ENCODE measurements at places on chromosomes 7 and 10.

- DNase-seq = no peak
Measured at GRCh38 chr10:9510626-9511025, 1456.1 kb downstream of the GATA3 start.

- DNase-seq = no peak
Measured at GRCh38 chr10:121600611-121601010, 2.4 kb upstream of the FGFR2 start.

GRCh38 chr10:8056378-8056777 is 1.9 kb downstream of the GATA3 start:
- no peak for DNase-seq

DNA sequence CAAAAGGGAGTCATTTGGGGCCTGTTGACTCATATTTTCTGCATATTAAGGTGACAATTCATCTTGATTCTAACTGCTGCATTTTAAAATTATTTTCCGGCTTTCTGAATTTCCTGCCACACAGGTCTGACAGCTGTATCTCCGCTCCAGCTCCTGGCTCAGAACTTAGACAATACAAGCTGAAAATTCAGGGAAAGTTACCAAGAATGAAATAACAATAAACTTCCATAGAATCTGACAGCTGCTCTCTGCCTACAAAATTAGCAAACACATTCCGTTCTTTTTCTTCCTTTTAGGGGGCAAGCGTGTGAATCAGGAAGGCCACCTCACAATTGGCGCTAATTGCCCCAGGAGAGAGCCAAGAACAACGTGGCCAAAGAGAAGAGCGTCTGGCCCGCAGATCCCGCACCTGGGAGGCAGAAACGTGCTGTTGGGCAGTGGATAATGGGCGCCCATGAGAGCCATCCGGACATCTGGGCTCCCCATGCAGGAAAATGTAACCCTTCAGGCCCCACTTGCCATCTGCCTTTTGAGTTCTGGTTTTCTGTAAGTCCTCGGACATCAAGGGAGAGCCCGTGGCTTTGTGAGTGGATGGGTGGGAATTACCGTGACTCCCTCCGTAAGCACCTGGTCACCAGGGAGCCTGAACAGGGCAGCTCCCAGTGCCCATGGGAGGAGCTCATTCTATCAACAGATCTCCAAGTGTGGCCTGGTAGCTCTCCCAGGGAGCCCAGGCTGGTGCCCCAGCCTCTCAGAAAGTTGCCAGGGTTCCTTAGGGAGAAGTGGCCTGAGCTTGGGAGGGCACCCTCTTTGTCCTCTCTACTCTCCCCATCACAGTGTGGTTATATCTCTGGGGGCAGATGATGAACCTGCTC is 5.0 kb downstream of the CLRN3 start:
- no peak for DNase-seq

DNA sequence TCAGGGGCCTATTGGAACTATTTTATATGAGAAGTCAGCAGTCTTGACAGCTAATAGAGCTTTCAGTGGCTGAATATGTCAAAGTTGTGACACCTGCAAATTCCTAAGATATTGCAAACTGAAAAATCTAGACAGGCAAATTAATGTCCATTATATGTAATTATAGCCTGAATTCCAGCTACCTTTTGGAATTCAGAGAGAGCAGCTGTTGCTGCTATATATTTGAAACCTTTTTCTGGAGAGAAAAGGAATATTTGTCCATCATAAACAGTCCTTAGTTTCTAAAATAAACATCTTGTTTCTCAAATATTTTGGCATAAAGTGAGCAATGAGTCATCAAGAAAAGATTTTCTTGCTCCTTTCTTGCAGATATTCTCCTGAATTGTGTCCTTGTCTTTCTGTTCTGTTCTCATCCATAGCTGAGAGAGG is 408.9 kb upstream of the SEMA3D start:
- DNase-seq = no peak

DNA sequence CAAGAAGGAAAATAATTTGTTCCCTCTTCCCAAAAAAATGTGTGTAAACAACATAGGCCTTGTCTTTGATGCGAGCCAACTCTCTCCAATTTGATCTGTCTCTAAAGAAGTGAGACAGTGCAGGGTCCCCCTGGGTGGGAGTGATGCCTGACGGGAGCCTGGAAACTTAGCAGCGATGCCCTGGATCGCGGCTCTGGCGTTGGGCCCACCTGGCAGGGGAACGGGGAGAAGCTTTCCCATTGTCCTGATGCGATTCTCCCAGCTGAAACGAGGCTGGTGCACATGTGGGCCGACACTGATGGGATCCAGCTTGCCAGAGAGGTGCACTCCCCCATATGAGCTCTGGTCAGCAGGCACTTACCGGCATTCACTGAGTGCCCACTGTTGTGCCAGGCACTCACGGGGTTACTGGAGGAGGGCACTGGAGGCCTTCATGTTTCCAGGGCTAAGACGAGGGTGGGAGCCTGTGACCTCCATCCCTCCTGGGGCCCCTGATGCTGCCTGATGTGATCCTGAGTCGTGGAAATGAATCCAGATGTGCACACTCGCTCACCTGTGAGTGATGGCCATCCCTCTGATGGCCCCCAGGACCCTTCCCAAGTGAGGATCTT is 132.8 kb downstream of the PTPN20 start:
- DNase-seq = no peak

GRCh38 chr7:14377646-14378266 is 388.3 kb upstream of the ETV1 start:
- DNase-seq = no peak

- no peak for DNase-seq
Measured at GRCh38 chr7:150722431-150722931, 6.1 kb downstream of the GIMAP1 start.

DNA sequence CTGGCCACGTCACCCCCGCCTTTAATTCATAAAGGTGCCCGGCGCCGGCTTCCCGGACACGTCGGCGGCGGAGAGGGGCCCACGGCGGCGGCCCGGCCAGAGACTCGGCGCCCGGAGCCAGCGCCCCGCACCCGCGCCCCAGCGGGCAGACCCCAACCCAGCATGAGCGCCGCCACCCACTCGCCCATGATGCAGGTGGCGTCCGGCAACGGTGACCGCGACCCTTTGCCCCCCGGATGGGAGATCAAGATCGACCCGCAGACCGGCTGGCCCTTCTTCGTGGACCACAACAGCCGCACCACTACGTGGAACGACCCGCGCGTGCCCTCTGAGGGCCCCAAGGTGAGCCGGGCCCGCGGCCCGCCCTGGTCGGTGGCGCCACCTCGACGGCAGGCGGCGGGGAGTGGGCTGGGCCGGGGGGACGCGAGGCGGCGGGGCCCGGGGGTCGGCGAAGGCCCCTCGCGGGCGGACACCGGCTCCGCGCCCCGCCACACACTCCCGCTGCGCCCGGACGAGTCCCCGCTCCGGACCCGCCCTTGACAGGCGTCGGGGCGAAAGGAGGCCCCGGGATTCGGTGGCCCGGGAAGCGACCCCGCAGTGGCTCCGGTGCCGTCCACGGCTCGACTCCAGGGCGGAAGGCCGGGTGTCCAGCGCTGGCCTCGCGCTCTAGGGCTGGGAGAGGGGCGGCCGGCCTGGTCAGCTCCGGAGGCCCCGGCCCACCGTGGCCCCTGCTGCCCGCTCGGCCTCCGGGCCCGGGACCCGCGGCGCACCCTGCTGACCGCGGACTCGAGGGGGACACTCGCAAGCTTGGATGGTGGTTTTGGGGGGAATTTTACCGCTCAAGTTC is 557 bp downstream of the BAG3 start:
- no peak for DNase-seq

GRCh38 chr7:84790882-84791281 is 396.0 kb downstream of the SEMA3D start:
- DNase-seq = no peak

DNA sequence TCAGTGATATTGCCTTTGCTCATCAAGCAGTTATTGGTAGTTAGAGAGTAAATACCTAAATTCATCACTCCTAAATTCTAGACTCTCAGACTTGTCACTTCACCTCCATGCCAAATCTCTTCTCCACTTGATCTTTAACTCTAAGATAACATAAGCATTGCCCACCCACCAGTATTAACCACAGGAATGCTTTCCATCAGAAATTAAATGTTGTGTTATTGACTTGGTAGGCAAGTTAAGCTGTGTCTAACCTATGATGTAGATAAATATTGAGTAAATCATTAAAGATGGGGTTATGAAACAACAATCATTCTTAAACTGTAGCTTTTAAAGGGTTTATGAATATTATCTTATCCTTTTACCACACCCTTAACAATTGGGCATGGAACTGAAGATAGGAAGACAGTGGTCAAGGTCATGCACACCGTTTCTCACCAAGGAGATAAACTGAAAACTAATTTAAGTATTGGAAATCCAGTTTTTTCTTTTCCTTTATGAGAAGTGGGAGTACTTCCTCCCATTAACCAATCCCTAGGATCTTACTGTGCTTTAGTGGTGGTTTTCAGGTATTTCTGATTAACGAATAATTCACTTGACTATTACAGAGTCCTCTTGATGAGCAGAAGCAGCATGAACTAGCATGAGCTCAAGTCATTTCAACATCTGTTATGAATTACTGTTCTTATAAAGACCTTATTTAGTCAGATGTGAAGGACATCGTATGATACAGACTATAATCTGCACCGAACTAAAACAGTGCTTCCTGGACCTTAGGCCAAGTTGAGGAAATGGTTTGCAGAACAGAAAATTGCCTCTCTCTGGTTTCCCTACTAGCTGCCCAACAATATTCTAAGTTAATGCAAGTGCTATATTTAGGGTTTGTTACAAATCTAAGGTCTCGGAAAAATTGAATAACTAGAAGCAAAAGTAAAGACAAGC is 142.0 kb downstream of the LCOR start:
- DNase-seq = no peak

DNA sequence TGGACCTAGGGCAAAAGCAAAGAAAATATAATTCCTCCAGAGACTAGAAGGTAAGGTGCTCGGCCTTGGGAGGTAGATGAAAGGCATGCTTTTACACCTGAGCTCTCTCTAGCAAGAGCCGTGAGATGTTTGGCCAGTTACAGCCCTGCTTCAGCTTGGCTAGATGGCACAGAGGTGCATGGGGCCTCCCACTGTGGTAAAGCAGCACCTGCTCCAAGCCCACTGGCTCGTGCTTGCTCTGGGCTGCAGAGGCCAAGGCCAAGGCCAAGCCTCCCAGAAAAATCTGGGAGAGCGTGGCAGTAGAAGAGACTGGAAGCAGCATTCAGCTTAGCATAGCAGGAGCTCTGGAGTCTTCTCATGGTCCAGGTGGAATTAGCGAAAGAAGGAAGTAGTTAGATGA is 31.0 kb upstream of the OPALIN start:
- DNase-seq = no peak

DNA sequence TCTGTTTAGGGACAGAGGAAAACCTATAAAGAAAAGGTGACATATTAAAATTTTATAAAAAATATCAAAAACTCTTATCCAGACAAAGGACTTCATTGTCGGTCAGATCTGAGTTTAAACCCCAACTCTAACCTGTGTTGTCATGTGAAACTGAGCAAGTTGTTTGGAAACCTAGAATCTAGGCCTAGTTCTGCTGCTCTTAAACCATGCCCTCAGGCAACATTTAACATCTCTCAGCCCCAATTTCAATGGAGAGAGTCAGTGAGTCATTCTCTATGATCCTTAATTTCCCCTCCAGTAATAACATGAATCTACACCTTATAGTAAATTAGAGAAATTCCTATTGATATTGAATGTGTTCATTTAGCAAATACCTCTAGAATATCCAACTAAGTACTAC is 192.3 kb downstream of the IMMP2L start:
- DNase-seq = no peak

GRCh38 chr10:103227416-103227815 is 18.3 kb upstream of the RPEL1 start:
- DNase-seq = no peak

DNA sequence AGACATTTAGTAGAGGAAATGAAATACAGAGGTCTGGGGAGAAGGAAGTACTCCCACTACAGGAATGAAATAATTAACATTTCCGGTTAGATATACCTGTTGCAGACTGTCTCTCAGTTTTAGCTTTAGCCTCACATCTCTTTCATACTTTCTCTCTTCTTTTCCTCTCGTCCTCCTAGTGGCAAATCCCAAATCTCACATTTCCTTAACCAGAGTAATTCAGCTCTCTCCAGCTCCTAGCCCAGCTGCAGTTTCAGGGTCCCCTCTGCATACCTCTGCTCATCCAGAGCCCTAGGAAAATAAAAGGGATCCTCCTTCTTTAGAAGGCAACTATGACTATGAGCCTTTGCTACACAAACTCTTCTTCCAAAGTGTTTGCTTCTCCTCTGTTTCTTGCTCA is 643.2 kb downstream of the PHTF2 start:
- DNase-seq = no peak

DNA sequence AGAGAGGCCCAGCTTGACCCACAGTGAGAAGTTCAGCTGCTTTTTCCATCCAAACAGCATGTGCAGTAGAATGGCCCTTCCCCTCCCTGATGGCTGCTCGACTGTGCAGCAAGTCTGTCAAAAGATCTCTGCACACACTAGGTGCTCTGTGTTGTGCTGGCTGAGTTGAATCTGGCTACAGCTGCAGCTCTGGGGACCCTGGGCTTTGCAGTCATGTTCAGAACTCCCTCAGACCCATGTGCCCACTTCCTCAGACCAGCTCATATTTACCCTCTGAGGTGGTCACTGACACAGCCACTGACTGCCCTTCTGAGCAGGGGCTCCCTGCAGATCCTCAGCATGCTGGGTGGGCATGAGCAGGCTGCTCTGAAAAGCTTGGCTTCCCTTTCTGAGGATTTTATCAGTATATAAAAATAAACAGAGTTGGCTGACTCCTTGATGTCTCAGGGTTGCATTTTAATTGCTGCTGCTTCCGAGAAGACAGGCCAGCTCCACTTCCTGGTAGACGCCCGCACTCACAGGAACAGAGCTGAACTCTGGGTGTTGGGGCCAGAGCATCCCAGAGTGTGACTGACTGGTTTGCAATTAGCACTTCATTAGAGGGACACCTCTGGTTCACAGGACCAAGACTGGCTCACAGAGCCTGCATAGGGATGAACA is 507.9 kb downstream of the RPS24 start:
- no peak for DNase-seq

DNA sequence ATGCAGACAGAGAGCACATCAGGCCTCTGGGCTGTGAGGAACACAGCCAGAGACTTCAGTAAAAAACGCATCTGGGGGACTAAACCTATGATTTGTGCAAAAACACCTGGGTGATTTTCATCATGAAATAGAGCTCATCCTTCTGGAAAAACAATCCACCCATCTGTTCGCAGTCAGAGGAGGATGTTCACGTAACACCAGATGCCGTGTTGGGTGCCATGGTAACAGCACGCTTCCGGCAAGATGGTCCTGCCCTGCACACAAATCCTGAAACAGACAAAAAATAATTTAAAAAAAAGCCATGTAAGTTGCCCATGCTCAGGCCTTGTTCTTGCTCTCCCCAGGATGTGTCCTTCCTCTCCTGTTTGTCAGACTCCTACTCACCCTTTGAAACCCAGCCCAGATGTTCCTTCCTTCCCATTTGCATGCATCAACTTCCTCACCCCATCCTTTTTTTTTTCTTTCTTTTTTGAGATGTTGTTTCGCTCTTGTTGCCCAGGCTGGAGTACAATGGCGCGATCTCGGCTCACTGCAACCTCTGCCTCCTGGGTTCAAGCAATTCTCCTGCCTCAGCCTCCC is 28.3 kb upstream of the GNA12 start:
- DNase-seq = no peak

DNA sequence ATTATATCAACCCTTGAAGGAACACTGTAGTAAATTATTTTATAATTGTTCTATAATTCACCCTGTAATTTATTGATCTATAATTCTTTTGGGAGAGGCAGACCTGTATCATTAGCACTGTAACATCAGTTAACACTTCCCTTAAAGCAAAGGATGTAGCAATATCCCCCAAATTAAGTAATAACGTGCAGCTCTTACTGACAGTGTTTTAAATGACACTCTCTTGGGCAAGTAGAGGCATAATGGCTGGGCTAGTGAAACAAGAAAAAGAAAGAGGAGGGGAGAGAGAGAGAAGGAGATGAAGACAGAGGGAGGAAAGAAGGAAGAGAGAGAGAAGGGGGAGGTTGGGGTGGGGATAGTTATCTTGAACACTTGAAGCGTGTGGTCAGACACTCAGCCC is 161.0 kb upstream of the RNF32 start:
- no peak for DNase-seq
